GM18507 (cell line): ENCODE measurements at places on chromosomes 4 and X.

GRCh38 chrX:151710457-151710856, 5.4 kb upstream of the FATE1 start:
- DNase-seq: no peak

DNA sequence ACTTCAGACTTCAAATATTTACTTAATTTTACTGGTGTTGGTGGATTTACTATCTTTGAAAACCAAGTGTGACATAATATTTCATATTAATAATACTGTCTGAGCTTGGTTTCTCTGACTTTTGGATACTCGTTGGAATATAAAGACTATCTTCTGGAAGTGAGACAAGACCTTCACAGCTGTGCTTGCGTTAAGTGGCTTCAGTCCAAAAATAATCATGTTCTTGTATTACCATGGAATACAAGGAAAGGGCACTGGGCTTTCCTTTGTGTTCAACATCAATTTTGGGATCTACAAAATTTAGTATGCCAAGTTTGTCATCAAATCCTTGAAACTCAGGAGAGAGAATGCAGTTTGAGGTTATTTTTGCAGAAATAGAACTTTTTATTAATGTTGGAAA, 712.4 kb upstream of the LCORL start:
- DNase-seq: no peak

- no peak for DNase-seq
Observed at GRCh38 chrX:18206657-18207056, 14.0 kb downstream of the BEND2 start.

GRCh38 chr4:150943818-150944217, 71.3 kb downstream of the LRBA start:
- no peak for DNase-seq

GRCh38 chrX:44915361-44915868, 42.4 kb downstream of the KDM6A start:
- DNase-seq: no peak

GRCh38 chrX:17798921-17799320, 61.6 kb downstream of the SCML1 start:
- no peak for DNase-seq

- no peak for DNase-seq
Observed at GRCh38 chr4:124480061-124480460, 232.5 kb downstream of the ANKRD50 start.

DNA sequence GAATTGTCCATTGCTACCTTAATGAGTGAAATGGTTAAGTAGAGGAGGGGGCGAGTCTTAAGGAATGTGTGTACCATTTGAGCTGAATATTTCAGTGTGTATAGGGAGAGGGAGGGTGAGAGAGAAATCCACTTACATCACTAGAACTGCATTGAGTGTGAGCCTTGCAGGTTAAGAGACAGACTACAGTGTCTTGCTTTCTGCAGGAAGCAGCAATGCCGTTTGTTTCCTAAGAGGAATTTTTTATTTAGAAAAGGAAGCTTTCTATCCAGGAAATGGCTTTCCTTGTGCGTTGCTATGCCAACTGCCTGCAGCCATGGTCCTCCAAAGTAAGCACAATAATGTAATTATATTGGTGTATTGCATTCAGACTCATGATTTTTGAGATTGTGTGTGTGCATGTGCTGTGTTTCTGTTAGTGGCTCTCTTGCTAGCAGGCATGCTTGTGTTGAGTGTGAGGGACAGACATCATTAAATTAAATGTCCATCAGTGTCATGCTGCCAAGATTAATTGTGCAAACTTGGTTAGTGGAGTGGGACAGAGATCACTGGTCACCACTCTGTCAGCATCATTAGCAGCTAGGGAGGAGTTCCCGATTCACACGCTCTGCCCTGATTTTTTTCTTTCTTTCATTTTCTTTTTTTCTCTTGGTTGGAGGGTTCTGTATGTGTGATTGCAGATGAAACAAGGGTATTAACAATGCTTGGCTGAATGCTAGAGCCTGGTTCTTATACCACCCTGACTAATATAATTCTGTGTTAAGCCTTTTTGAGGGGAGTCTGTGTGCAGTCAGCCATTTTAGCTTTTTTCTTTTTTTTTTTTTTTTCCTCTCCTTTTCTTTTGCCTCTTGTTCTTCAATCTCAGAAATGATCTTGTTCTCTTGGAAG, 164.3 kb downstream of the RAPGEF2 start:
- no peak for DNase-seq

DNA sequence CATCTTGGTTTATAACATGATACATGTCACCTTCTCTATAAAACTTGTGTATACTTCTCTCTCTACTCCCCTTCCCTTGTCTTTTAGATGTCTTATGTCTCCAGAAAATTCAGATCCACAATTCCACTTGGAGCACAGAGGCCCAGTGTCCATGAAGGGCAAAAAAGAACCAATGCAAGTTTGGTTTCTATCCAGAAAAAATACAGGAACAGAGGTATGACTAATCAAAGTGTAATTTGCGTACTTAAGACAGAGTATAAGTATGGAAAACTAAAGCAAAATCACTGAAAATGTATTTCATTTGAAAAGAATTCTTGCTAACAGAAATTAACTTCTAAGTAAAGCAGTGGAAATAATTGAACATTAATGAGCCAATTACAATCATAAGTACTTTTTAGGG, 46.2 kb downstream of the GUCY1B1 start:
- DNase-seq: no peak

GRCh38 chr4:101329592-101329991, 17.7 kb downstream of the PPP3CA start:
- no peak for DNase-seq

GRCh38 chrX:71250841-71251240, 3.1 kb downstream of the ZMYM3 start:
- no peak for DNase-seq

DNA sequence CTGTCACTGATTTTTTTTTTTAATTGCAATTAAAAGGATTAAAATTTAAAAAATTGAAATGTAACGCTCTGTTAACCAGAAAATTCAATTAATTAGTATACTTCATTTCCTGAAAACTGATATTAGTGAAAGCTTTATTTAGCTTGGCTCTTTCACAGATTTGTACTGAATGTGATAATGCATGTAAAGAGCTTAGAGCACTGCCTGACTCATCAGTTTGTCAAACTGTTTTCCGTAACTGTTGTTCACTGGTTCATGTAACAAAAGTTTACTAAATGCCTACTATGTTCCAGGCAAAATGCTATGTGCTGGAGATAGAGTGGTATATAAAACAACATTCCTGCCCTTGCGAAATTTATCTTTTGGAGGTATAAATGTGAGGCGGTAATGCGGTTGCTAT, 471.7 kb downstream of the SH2D1A start:
- no peak for DNase-seq
